ENCODE measurements at places on chromosomes 3 and 15.

DNA sequence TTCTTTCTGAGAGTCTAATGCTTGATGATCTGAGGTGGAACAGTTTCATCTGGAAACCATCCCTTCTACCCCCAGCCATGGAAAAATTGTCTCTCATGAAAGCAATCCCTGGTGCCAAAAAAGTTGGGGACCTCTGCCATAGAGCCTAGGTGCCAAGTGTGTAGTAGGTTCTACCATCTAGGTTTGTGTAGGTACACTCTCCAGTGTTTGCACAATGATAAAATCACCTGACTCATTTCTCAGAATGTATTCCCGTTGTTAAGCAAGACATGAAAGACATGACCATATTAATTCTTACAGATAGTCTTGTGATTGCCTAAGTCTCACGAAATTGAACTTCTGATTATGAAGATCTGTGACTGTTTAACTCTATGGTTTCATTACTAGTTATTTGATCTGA is 68.6 kb downstream of the KAT2B start:
- DNase-seq: no peak

GRCh38 chr15:26358708-26359107 is 414.2 kb downstream of the GABRB3 start:
- no peak for DNase-seq

- DNase-seq: no peak
Observed at GRCh38 chr3:60282866-60283265, 968.4 kb downstream of the FHIT start.

DNA sequence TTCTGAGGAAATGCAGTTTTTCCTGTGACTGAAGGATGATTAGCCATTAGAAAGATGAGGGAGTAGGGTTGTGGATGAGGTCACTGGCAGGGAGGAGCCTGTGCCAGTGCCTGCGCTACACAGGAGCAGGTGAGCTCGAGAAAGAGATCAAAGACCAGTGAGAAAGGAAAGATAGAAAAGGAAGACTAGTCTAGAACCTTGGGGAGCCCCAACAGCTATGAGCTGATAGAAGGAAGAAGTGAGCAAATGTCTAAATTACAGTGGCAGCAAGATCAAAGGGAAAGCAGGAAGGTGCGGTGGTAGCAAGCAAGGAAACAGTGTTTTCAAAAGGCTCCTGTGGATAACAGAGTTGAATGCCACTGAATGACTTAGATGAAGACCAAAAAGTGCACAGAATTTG is 39.6 kb downstream of the LNP1 start:
- no peak for DNase-seq

DNA sequence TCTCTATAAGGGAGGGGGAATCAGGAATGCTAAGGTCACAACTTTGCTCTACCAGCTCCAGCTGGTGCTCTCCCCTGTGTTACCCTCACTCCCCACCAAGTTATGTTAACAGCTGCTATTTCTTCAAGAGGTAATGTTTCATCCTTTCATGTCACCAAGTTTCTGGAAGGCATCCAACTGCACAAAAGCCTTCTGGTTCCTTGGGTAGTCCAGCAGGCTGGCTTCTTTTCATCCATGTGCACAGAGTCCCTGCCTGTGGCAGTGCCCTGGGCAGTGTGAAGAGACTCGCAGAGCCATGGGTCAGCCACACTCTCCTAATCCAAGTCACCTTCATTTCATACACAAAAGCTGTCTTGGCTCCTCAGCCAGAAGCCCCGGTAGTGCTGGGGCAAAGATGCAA is 737.5 kb upstream of the LMCD1 start:
- DNase-seq: no peak

GRCh38 chr3:127702151-127702578 is 29.4 kb downstream of the ABTB1 start:
- no peak for DNase-seq

DNA sequence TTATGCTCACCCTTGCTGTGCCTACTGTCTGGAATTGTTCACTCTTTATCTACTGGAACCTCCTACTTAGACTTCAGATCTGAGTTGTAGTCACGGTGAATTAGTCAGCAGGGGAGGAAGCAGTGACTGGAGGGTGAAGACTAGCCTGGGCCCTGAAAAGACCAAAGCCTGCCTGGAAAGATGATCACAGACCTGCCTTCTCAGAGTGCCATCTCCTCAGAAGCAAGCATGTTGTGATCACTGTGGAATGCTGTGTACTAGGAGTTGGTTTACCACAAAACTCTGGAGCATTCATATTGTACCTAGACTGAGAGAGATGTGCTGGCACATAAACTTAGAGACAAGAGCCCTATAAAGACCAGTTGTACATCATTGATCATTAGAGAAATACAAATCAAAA is 100.7 kb upstream of the SCN10A start:
- peak; percentile 9 for DNase-seq

- no peak for DNase-seq
Observed at GRCh38 chr3:99644746-99645145, 6.4 kb downstream of the COL8A1 start.

DNA sequence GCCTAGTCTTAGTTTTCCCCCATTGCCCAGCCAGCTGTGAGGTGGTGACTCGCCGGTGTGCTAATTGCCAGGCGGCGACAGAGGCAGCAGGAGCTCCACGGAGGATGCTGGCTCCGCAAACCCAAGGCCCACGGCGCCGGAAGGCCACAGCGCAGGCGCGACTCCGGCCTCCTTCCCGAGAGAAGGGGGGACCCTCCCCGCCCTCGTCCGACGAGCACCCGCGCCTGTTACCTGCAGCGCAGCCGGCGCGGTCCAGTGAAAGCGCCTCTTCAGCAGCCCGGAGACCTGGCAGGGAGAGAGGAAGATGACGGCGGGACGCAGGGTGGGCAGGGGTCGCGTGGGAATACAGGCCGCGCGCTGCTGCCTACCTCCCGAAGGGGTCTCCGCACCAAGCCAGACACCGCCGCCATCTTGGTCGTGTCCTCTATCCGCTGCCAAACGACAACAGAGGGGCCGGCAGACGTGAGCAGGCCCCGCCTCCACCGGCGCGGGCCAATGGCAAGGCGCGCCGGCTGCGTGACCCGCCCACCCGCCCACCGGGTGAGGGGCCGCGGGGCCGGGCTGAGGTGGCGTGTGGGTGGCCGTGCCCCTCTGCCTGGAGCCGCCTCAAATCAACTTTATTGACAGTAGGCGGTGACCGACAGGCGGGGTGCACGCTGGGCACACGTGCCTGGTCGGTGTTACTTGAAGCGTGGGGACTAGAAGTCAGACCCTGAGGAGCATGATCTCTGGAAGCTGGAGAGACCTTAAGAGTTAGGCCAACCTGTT is at the start of gene PDHB:
Gene PDHB (minus strand): TSS at position 433 of the 768 bp plus-strand sequence. CDS start 23 bp downstream, at position 410.
- peak; percentile 92 for DNase-seq

GRCh38 chr15:95832668-95833067 is 497.8 kb upstream of the NR2F2 start:
- no peak for DNase-seq
